Germinal center (tissue), 1 donor: ENCODE measurements at places on chromosomes 5 and 9.

- DNase-seq, result no peak
Measured at GRCh38 chr5:93607367-93608258, 24.6 kb downstream of the NR2F1 start.

DNA sequence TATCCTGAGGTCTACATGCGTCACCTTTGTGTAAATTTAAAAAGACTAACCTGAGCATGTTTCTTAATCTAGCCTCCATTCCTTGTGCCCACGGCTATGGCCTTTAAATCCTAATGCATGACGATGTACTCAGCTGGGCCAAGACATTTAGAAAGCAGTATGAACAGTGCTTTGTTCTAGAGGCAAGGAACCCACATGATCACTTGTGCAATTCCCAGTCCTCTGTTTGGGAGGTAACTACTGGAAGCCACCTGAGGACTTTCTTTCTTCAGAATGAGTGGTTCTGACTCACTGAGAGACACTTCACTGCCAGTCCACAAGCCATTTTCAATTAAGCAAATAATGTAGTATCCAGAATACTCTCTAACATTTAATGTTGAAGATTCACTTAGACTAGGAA lies 181.3 kb downstream of the RAB3C start:
- DNase-seq, result no peak

- DNase-seq, result no peak
Measured at GRCh38 chr5:128097224-128097623, 13.7 kb downstream of the SLC12A2 start.

DNA sequence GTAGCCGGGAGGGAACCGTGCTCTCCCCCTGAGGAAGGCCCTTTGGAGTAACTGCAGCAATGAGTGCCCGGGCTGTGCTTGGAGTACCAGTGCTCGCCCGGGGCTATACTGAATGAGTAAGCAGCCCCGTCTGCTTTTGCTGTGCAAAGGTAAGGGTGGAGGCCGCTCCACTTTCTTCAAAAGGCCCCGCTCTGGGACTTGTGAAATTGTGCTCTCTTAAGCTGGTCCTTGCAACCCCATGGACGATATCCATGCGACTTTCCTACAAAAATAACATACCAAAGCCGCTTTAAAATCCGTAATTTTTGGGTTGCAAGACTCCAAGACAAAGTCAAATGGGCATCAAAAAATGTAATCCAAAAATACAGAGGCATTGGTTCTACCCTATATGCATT lies 578 bp upstream of the TNFAIP8 start:
- no peak for DNase-seq

DNA sequence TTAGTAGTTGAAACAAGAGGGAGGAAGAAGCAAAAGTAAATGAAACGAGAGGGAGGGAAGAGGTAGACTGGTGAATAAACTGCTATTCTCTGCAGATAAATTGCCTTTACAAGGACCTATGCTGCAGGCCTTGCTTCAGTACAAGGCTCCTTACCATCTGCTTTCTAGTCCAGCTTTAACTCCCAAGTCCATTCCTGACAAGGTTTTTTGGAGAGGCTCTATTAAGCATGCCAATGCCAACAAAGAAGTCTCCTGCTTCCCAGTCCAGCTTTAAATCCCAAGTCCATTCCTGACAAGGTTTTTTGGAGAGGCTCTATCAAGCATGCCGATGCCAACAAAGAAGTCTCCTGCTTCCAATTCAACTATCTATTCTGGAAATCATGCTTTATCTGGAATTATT lies 244.9 kb downstream of the GABRB2 start:
- DNase-seq, result no peak

DNA sequence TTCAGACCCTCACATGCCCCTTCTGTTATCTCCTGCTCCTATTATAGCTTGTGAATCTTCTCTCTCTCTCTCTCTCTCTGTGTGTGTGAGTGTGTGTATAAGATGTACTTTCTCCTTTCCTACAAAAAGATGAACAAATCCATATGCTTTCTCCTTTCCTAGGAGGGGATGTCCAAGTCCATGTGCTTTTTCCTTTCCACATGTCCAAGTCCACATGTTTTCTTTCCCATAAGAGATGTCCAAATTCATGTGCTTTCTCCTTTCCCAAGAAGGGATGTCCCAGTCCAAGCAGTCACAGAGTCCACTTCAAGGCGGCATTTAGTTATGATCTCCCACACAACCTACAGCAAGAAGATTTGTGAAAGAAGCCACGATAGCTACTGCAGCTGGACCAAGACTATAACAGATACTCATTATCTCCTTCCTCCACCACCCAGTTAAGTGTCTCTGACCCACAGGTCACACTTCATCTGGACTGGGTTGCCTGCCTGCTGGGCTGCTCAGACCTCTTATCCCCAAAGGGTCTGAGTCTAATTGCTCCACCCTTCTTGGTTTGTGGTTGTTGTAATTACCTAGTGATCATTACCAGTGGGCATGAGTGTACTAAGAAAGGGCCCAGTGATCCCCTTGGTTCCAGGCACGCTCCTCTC lies 18.4 kb upstream of the FOXI1 start:
- DNase-seq, result no peak

GRCh38 chr5:54548565-54548964 lies 31.0 kb downstream of the SNX18 start:
- no peak for DNase-seq

GRCh38 chr5:121919046-121919445 lies 42.7 kb upstream of the SRFBP1 start:
- DNase-seq, result no peak

GRCh38 chr5:141848744-141849414 lies 29.3 kb downstream of the PCDH1 start:
- DNase-seq, result no peak

- no peak for DNase-seq
Measured at GRCh38 chr5:73596705-73597328, 29.2 kb upstream of the ARHGEF28 start.

- no peak for DNase-seq
Measured at GRCh38 chr5:178471711-178472110, 118.5 kb downstream of the COL23A1 start.

DNA sequence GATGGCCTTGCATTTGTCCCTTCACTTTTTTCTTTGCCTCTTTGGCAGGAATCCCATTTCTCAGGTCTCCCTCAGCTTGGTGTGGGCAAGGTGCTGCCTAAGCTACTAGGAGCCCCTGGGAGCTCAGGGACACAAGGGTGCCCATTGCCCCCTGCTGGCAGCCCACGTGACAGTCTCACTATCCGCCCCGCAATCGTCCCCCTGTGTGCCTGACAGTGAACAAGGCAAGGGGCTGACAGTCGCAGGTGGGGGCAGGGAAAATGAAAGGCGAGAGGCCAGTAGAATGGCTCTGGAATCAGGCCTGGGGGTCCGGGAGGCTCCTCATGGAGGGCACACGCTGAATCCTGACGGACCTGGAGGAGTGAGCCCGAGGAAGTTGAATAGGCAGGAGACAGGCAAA lies 2.0 kb upstream of the PCDH12 start:
- no peak for DNase-seq

DNA sequence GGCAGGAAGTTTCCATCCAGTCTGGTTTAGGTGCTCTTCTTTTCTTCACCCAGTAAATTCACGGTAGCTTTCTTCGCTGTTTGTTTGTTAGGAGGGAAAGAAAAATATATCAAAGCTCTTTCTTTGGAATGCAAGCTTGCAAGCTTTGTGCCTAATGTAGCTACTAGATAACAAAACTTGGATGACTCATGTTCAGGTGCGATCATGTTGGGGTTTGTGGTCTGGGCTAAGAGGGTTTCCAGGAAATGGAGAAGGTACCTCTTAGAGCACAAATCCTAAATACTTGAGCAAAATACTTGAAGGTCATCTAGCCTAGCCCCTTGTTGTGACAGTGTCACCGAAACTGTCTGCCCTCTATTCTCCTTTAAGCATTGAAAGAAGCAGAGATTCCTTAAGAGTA lies 17.7 kb downstream of the SRP19 start:
- DNase-seq, result no peak

DNA sequence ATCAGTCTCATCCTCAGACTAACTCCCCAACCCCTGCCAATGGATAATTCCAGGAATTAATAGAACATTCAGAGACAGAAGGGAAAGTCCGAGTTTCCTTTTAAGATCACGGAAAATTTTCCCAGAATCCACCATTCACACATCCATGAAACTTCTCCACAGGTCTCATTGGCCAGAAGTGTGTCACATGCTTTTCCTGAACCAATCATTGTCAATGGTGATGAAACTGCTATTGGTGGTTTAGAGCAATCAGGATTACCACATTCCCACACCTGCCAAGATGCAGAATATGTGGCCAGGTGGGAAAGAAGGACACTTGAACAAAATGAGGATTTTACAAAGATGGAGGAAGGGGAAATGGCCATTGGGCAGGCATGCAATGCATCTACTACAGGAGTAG lies 29.3 kb upstream of the SNX2 start:
- DNase-seq, result no peak

- no peak for DNase-seq
Measured at GRCh38 chr5:156522651-156523529, 195.9 kb downstream of the SGCD start.

- DNase-seq, result peak; percentile 19
Measured at GRCh38 chr9:87479801-87480201, 17.9 kb upstream of the DAPK1 start.

GRCh38 chr5:124444147-124444775 lies 302.2 kb downstream of the ZNF608 start:
- peak; percentile 30 for DNase-seq

- no peak for DNase-seq
Measured at GRCh38 chr5:154644745-154645411, 110.3 kb upstream of the LARP1 start.

- DNase-seq, result no peak
Measured at GRCh38 chr5:112006721-112007120, 249.7 kb upstream of the NREP start.

GRCh38 chr5:59143926-59144333 lies 561.1 kb downstream of the RAB3C start:
- DNase-seq, result no peak

- DNase-seq, result no peak
Measured at GRCh38 chr9:107504585-107505455, 15.3 kb upstream of the KLF4 start.

- DNase-seq, result no peak
Measured at GRCh38 chr5:14316471-14316870, 173.3 kb downstream of the TRIO start.

DNA sequence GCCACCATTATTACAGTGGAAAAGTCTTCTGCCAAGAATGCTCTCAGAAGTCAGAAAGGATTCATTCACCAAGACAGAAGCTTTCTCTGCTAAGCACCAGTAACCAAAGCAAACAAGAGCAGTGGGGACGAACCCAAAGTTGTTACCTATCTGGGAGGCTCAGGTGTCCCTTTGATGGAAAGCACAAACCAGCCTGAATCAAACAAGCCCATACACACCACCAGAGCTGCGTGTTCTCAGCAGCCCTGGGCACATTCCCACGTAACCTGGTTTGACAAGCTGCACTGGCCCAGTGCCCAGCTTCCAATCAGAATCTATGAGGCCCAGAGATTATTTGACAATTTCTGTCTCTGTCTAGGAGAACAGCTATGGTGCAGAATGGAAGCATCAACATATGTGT lies 252.6 kb downstream of the ACTL7B start:
- DNase-seq, result no peak

GRCh38 chr5:120818128-120818527 lies 354.0 kb downstream of the PRR16 start:
- no peak for DNase-seq

DNA sequence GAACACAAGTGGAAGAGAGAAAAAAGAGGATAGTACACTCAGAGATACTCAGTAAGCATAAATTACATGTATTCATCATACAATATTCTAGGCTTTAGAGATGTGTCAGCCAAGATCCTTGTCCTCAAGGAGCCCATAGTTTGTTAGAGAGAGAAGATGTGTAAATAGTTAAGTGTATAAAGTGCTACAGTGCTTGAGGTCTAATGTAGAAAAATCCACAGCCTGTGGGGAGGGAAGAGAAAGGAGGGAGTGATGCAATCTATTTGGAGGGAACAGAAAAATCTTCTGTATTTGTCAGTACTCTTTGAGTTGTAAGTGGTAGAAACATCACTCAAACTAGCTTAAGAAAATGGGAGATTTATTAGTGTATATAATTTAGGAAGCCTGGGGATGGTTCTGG lies 81.9 kb downstream of the PALM2AKAP2 start:
- no peak for DNase-seq

- DNase-seq, result no peak
Measured at GRCh38 chr9:124513376-124513994, 6.3 kb upstream of the NR5A1 start.

- no peak for DNase-seq
Measured at GRCh38 chr5:154722097-154722496, 33.1 kb upstream of the LARP1 start.

- no peak for DNase-seq
Measured at GRCh38 chr5:107519900-107520354, 150.8 kb downstream of the EFNA5 start.

- DNase-seq, result no peak
Measured at GRCh38 chr5:80249901-80250300, 5.9 kb downstream of the SERINC5 start.

- no peak for DNase-seq
Measured at GRCh38 chr5:113293068-113293974, 141.5 kb downstream of the TSSK1B start.

- no peak for DNase-seq
Measured at GRCh38 chr5:134813407-134813806, 32.4 kb upstream of the C5orf24 start.
